ENCODE measurements at places on chromosomes 1 and 21. TPM values are rescaled to one million over a fixed set of nuclear protein-coding genes. Genes with fewer than 3 reads are reported as not detected.

Gene S100A3
- 58.6 TPM for total RNA-seq

Gene FMO1
- total RNA-seq = 0.67 TPM

Gene ERICH3
- not detected for total RNA-seq

Gene MTARC2
- total RNA-seq = 3.7 TPM

Gene KRTAP10-10
- not detected for total RNA-seq

Gene KCNJ9
- total RNA-seq = not detected

Gene CFHR2
- not detected for total RNA-seq

Gene HMCN1
- 60.2 TPM for total RNA-seq

Gene ETV3L
- not detected for total RNA-seq
